MCF 10A (cell line): ENCODE measurements at places on chromosomes 16 and 17.

GRCh38 chr16:30875871-30876801 lies 17.7 kb downstream of the BCL7C start:
- no peak for DNase-seq

DNA sequence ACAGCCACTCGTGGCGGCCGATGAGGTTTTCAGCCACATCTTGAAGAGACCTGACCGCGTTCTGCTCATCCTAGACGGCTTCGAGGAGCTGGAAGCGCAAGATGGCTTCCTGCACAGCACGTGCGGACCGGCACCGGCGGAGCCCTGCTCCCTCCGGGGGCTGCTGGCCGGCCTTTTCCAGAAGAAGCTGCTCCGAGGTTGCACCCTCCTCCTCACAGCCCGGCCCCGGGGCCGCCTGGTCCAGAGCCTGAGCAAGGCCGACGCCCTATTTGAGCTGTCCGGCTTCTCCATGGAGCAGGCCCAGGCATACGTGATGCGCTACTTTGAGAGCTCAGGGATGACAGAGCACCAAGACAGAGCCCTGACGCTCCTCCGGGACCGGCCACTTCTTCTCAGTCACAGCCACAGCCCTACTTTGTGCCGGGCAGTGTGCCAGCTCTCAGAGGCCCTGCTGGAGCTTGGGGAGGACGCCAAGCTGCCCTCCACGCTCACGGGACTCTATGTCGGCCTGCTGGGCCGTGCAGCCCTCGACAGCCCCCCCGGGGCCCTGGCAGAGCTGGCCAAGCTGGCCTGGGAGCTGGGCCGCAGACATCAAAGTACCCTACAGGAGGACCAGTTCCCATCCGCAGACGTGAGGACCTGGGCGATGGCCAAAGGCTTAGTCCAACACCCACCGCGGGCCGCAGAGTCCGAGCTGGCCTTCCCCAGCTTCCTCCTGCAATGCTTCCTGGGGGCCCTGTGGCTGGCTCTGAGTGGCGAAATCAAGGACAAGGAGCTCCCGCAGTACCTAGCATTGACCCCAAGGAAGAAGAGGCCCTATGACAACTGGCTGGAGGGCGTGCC lies 30.1 kb downstream of the CIITA start:
- DNase-seq: no peak

GRCh38 chr17:50881182-50881581 lies 15.0 kb upstream of the TOB1 start:
- DNase-seq: no peak

DNA sequence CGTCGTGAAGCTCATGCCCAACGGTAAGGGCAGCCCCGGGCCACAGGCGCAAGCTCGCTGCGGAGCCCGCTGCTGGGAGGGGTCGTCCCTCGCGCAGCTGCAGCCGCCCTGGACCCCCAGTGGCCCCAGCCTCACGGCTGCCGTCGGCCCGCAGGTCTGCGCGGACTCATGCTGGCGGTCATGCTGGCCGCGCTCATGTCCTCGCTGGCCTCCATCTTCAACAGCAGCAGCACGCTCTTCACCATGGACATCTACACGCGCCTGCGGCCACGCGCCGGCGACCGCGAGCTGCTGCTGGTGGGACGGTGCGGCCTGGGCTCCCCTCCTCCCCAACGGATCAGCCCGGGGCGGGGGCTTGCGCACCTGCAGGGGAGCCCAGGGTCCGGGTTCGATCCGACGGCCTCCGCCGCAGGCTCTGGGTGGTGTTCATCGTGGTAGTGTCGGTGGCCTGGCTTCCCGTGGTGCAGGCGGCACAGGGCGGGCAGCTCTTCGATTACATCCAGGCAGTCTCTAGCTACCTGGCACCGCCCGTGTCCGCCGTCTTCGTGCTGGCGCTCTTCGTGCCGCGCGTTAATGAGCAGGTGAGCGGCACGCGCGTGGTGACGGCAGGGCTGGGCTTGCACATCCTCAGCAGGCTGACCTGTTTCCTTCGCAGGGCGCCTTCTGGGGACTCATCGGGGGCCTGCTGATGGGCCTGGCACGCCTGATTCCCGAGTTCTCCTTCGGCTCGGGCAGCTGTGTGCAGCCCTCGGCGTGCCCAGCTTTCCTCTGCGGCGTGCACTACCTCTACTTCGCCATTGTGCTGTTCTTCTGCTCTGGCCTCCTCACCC lies 5.8 kb downstream of the SLC5A2 start:
- DNase-seq: no peak

DNA sequence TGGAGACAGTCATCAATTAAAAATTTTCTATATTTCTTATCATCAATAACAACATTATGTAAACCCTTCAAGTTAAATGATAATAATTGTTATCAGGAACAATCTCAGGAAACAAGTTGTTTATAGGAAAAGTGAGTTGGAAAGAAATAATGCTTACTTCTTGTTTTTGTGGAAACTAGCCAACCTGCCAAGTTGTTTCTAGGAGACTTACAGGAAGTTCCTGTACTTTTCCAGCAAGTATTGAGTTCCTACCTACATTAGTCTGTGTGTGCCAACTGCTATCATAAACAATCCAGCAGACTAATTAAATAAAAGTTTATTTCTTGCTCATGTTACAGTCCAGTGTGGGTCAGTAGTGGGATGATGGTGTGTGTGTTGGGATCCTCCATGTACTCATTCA lies 1.6 kb upstream of the CCL14 start:
- no peak for DNase-seq

DNA sequence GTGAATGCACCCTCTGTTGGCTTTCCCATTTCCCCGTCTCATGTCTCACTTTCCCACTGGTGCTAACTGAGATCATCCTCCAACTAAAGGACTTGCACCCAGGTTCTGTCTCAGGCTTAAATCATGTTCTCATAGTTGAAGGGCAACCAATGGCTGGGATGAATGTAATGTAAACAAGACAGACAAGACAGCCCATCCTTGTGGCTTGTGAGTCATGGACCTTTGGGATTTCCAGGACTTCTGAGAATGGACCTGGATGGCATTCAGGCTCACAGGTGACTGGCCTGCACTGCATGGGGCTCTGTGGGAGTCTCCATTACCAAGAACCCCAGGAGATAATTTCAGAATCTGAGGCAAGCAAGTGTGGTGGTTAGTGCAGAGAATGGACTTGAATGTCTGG lies 347.5 kb downstream of the HAPSTR1 start:
- no peak for DNase-seq

- DNase-seq: peak; percentile 83
Measured at GRCh38 chr17:38730526-38731379, 612 bp downstream of the CISD3 start.

DNA sequence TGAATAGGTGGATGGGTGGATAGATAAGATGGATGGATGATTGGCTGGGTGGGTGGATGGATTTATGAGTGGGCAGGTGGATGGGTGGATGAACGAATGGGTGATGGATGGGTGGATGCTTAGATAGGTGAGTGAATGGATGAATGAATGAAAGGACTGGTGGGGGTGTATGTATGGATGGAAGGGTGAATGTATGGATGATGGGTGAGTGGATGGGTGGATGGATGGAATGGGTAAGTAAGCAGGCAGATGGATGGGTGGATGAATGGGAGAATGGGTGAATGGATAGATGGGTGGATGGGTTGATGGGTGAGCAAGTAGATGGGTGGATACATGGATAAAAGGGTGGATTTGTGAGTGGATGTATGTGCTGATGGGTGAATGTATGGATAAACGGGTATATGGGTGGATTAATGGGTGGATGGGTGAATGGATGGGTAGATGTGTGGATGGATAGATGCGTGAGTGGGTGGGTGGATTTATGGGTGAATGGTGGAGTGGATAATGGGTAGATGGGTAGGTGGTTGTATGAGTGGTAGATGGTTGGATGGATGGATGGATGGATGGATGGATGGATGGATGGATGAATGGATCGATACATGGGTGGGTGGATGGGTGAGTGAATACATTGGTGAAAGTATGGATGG lies 682.6 kb downstream of the HS3ST4 start:
- DNase-seq: no peak

GRCh38 chr17:73879987-73880386 lies 235.7 kb upstream of the SDK2 start:
- DNase-seq: no peak

GRCh38 chr17:48295362-48296288 lies 134.4 kb downstream of the SKAP1 start:
- DNase-seq: peak; percentile 20

DNA sequence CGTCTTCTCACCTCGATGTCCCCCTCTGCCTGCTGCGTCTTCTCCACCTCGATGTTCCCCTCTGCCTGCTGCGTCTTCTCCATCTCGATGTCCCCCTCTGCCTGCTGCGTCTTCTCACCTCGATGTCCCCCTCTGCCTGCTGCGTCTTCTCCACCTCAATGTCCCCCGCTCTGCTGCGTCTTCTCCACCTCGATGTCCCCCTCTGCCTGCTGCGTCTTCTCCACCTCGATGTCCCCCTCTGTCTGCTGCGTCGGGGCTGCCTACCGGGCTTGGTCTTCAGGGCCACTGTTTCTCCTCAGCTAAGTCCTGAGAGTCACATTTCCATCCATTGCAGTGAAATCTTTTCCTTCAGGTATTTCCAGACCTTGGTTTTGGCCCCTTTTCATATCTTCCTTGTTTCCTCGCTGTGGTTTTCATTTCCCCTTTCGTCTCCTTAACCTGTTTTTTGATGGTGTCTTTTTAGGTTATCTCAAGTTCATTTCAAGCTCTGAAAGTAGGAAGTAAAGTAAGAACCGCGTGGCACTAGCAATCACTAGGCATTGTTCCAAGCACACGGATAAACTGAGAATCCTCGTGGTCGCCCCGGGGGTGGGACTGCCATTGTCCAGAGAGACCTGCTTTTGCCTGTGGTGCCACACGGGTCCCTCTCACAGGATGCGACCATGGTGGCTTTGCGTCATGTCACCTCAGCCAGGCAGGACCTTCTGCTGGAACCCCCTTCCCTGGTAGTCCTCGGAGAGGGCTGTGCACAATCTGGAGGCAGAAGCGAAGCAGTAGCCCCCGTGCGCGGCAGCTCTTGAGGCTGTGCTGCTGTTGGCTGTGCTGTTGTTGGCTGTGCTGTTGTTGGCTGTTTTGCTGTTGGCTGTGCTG lies 9.5 kb upstream of the ZNF750 start:
- DNase-seq: no peak

- DNase-seq: no peak
Measured at GRCh38 chr16:63403792-63404191, 1367.6 kb upstream of the CDH8 start.

DNA sequence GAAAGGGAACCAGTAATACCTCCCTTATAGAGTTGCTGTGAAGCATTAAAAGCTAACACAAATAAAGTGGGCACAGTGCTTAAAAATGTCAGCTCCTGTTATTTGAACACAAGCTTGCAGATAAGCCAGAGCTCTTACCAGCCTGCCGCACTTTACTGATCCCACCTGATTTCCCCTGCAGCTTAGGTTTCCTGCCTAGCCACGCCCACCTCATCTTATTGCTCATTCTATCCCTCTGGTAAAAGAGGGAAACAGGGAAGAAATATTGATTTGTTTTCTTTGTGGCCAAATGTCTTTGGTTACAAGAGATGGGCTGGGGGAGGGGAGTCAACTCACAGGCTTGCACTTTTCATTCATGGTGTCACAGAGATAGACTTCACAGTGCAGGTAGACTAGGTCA lies 9.6 kb upstream of the GP2 start:
- no peak for DNase-seq

- DNase-seq: no peak
Measured at GRCh38 chr16:77468831-77469230, 34.0 kb upstream of the ADAMTS18 start.

DNA sequence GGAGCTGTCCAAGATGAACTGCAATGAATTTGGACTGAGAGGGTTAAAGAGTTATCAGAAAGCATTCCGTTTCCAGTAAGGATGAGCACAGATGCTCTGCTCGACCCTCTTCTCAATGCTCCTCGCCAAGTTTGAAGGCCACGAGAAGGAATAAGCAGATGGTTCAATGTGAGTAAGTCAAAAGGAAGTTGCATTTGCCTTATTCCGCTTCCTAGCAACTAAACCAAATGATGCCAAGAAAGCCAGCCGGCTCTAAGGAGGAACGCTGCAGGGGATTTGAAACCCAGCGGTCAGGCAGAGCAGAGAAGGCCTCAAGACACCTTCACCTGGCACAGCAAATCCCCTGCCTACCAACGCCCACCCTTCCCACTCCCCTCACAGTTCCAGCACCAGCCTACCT lies 52.1 kb upstream of the CNEP1R1 start:
- DNase-seq: no peak

DNA sequence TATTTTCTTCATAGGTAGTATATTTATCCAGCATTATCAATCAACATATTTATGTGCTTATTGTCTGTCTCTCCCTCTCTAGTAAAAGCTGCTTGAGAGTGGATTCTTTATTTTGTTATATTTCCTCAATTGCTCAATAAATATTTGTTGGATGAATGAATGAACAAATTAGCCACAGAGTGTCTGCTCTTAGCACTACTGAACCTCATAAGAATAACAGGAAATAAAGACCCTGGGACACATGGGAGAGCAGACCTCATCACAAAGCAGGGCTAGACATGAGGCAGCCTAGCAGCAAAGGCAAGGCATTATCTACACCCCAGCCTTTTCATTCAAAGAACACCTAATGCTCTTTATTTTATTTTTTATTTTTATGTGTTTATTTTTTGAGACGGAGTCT lies 34.9 kb upstream of the TANC2 start:
- DNase-seq: no peak

DNA sequence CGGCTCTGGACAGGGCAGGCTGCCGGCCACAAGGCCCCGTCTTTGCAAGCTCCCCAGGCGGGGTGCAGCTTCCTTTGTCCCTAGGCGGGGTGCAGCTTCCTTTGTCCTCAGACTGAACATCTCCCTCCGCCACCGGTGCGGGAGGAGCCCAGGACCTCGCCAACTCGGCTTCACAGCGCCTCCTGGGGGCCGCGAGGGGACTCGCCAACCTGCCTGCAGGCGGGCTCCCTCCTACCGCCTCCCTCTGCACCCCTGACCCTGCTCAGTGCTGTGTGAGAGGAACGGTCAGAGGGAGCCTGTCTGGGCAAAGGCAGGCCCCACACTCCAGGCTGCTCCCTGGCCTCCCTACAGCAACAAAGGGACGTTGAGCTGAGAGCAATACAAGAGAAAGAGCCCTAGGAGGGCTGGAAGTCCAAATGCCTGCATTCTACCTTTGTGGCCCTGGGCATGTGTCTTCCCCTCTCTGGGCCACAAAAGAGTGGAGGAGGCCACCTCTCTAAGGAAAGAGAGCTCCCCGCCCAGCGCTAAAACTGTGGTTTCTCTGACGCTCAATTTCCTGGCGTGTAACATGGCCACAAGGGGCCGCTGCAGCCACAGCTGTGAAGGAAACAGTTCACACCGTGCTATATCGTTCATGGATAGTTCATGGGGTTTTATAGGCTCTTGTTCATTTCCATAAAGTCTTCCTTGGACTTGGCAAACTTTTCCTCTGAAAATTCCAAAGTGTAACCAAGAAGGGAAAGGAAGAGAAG lies 20.9 kb upstream of the KRT19 start:
- peak; percentile 93 for DNase-seq

GRCh38 chr17:70969521-70970034 lies 800.2 kb downstream of the KCNJ2 start:
- DNase-seq: no peak
